ENCODE measurements at places on chromosomes 1 and 21.

DNA sequence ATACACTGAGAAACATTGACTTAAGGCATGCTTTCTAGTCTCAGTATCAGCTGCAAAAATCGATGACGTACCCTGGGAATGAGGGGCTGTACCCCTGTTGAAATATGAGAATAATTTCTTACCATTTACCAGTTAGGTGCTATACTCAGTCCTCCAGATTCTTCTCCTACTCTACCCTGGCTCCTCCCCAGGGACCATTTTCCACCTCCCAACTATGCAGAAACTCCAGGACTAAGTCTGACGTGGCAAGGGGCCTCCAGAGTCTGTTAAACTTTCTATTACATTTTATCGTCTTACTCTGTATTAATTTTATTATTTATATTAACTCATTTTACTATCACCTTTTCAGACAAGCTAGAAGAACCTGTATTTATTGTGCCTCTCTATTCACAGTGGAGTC, 124.3 kb downstream of the CYYR1 start:
- no peak for DNase-seq

GRCh38 chr1:53617851-53618499, 121.0 kb downstream of the GLIS1 start:
- no peak for DNase-seq

GRCh38 chr1:36411674-36412648, 14.3 kb upstream of the LSM10 start:
- DNase-seq, result no peak

DNA sequence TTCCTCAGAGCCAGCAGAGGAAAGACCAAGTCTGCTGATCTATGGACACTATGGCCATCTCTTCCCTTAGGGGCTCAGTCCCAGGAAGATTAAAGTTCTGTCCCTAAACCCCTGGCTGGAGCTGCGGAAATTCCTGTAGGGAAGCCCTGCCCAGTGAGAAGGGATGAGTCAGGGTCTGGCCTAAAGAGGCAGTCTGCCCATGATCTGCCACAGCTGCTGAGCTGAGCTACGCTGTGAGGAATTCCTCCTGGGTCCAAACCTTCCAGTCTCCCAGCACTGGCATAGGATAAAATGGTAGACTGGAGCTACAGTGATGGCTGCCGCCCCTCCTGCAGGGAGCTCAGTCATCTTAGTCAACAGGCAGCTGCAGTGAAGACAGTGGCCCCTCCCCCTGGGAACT, 213.7 kb downstream of the BRINP2 start:
- no peak for DNase-seq

DNA sequence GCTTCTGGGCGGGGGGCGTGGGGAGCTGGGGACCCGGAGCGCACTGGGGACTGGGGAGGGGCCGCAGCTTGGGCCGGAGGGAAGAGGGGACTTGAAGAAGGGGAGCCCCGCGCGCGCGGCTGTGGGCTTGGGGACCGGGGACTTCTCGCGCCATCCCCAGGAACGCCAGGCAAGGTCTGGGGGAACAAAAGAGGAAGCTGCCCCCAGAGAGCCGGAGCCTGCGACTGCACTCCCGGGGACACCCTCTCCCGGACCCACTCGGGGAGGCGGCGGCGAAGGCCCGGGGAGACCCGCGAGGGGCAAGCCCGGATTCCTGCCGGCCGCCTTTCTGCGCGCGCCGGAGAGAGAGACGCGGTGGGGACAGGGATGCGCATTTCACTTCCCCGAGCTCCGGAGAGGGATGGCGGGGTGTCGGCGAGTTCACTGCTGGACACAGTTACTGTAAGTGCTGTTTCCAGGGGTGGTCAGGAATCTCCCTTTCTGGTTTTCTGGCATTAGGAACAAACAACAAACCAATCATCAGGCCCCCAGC, 732 bp downstream of the ABCG1 start:
- no peak for DNase-seq

DNA sequence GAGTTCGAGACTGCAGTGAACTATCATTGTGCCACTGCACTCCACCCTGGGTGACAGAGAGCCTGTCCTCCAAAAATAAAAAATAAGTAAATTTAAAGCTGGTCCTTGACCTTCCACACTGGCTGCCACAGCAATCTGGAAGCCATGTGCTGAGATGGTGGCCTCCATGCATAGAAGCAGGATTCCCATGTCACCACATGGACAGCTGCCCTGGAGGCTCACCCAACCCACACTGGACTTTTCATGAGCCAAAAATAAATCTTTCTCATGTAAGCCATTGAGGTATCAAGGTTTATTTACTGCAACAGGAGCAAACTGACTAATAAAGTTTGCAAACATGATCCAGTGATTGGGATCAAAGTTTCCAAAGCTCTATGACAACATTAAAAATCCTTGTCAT, 88.5 kb downstream of the SETD4 start:
- DNase-seq, result no peak

GRCh38 chr1:8182034-8182761, 135.7 kb upstream of the SLC45A1 start:
- no peak for DNase-seq

- no peak for DNase-seq
These were observed 16.9 kb upstream of the RC3H1 start for GRCh38 chr1:174039027-174039426.

DNA sequence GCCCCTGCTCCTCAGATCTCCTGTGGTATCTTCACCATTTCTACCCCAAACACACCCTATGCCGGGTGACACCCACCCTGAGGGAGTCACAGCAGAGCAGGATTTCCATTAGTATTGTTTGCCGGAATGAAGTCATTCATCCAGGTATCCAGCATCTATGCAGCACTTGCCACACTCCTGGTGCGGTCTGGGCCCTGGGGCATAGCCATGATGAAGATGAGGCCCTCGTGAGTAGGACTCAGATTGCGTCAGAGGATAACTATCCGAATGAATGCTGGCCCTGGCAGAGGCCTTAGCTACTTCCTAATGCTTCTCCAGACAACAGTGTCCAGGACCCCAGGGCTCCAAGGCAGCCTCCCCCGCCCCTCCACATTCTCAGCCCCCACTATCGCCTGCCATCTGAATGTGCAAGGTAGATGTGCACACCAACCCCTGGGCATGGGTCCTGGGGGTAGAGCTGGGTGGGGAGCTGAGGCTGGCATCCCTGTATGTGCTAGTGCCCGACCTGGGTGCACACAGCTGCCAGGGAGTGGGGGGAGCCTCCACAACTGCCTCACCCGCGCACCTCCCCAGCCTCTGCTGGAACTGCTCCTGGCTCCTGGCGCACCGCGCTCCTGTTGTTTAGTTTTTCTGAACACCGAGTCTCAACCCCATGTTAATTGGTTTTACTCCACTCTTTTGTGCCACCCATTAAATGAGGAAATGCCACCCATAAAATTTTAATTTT, 25.5 kb upstream of the ZC3H12A start:
- DNase-seq, result no peak

DNA sequence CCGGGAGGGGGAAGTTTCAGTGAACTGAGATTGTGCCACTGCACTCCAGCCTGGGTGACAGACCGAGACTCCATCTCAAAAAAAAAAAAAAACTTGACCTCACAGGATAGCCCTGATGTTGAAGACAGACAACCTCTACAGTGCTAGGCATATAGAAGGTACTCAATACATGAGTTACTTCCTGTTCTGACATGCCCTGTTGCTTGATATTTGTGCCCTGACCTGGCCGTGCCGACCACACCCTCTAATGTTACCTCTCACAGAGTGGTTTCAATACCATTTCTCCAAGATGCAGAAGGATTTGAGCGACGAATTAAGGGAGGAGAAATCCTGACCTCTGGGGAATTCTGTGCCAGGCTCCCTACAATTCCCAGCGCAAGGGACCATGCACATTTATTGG, 5.2 kb downstream of the PTAFR start:
- DNase-seq, result no peak

- no peak for DNase-seq
These were observed 22.5 kb downstream of the ASTN1 start for GRCh38 chr1:177142010-177142409.

DNA sequence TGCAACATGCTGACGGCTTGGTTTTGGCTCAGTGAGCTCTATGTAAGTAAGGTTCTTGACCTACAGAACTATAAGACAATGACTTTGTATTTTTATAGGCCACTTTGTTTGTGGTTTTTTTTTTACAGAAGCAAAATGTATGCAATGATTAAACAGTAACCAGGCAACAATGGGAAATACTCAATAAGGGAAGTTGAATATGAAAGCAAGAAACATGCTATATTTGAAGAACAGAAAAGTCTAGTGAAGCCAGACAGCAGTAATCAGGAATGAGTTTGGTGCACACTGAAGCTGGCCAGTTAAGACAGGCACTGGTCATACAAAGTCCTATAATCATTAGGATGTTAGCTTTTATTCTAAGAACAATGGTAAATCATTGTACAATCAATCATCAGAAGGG, 1926.8 kb downstream of the NCAM2 start:
- DNase-seq, result no peak

DNA sequence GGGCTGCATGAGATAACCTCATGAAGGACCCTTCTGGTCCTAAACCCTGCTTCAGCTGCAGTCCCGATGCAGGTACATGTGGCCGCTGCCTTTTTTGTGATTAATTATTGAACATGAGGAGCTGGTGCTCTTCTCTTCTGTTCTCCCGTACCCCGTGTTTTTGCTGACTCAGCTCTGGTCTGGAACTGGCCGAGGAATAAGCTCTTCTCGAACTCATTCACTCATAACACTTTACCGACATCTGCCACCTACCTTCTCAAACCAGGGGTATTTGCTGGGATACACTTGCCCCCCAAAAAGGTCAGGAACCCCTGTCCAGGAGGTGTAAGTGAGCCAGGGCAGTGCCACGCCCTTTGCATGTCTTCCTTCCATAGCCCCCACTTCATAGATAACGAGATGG, 31.8 kb downstream of the KCNQ4 start:
- DNase-seq, result no peak

GRCh38 chr21:19340303-19340702, 936.7 kb upstream of the TMPRSS15 start:
- DNase-seq, result no peak

- DNase-seq, result peak; percentile 57
These were observed at the start of gene PM20D1 for GRCh38 chr1:205849619-205850355. PM20D1 (minus strand) TSS chr1:205850132; CDS start chr1:205850072, 60 bp downstream.

DNA sequence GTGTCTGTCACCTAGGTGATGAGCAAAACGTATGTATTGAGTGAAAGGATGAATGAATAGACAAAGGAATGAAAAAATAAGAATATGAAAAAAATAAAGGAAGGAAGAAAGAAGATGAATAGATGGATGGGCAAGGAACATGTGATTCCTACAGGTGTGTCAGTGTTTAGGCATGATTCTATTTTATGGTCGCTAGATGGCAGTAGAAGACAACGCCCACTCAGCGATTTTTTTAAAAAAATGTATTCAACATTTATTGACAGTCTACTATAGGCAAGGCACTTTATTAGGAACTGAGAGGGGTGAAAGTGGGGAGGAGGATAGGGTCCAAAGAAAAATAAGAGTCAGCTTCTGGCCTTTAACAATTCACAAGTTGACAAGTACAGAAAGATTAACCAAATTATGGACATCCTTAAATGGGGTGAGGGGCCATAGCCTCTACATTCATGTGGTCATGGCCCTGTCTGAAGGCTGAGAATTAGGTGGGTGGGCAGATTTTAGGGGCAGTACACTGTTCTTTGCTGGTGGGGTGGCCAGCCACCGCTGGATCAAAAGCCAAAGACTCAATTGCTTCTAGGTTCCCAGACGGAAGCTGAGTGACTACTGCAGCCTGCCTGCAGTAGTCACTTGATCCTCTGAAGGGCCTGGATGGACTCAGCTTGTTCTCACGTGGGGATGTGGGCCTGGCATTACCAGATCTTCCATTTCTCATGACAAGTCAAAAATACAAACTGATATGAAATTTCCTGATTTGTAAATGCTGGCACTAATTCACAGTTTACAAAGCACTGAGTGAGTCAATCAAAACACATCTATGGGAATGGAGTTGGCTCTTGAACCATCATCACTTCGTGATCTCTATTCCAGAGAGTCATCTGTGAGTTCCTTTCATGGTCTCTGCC, 83.9 kb downstream of the FASLG start:
- no peak for DNase-seq

DNA sequence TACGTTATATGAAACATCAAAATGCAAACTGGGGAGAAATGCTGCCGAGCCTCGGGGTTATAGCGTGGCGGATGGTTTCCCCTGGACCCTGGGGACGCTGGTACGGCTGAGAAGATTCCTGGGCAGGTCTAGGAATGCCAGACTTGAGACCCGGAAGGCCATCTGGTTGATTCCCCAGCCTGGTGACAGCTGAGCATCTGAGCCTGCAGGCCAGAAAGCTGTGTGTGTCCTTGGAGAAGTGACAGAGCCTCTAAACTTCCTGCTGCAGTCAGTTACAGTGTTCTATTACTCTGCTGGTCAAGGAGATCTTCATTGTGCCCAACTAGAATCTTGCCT, 2.3 kb downstream of the VASH2 start:
- DNase-seq, result no peak

DNA sequence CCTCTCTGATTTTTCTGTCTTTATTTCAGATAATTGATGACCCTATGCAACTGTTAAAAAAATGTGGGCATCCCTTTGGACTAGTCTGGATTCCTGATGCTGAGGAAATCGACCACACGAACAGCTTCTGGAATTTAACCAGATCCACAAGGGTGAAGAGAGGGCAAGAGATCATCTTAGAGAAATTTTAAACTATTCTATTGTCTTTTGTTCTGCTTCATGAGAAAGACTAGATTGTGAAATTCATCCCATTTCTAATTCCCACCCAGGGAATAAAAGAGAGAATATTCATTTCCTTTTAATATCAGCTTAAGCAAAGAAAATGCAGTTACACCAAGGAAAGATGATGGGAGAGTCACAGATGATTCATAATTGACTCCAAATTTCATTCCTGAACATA, 71.8 kb downstream of the DUSP10 start:
- no peak for DNase-seq

- DNase-seq, result no peak
These were observed 44.8 kb downstream of the GIPC2 start for GRCh38 chr1:78090472-78091133.

DNA sequence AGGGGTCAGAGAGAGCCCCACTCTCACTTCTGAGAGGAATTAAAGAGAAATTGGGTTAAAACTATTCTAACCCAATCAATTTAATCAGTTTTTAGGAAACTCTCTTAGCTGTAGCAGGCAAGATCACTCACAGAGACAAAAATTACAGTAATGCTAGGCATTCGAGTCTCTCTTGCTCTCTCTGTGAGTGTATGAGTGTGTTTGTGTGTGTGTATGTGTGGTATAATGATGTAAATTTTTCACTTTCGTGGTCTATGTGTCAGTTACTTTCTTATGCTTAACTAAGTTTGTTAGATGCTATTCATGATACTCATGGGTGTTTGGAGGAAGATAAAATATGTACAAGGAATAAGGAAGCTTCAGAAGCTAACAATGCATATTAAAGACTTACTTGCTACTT, 131.3 kb downstream of the FASLG start:
- DNase-seq, result no peak

- no peak for DNase-seq
These were observed 1.0 kb downstream of the FAM78B start for GRCh38 chr1:166165661-166166328.

- DNase-seq, result no peak
These were observed 611 bp downstream of the HSPG2 start for GRCh38 chr1:21936366-21937031.

DNA sequence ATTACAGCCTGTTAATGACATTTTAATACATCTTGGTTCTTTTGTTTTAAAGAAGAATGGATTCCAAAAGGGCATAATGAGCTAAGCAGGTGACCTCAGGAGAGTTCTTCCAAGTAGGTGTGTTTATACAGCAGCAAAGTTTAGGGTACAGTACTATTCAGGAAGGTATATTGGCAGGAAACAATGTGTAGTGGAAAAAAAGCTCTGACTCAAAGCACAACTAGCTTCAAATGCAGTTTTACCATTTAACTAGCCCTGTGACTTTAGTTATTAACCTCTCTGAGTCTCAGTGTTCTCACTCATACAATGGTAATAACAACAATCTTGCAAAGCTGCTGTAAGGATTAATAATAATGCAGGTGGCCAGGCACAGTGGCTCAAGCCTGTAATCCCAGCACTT, 29.9 kb downstream of the FAF1 start:
- no peak for DNase-seq

All from stimulated activated CD8-positive, alpha-beta memory T cell treated with anti-CD3 and anti-CD28 coated beads, Interleukin-12 subunit alpha, Interleukin-12 subunit beta, amount 100 ng/mL, for 1 hour (primary cell).